Activated CD8-positive, alpha-beta memory T cell treated with anti-CD3 and anti-CD28 coated beads for 24 hours (primary cell): ENCODE measurements at places on chromosomes 1 and 21.

- peak; percentile 89 for DNase-seq
These were observed 20.9 kb upstream of the NCMAP start for GRCh38 chr1:24535021-24535424.

DNA sequence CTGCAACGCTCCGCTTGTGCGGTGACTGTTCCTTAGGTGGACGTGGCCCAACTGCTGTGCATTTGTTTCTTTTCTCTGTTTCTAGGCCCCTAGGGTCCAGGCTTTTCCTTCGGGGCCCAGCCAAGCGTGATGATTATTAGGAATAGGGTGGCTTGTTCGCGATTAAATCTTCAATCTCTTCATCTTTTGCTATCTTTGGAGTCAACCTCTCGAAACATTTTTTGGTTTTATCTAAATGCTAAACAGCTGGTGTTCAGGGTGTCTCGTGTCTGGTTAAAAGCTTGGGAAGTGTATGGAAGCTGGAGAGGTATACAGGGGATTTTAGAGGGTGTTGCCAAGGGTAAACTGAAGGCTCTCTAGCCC lies 844 bp upstream of the PLD5 start:
- DNase-seq: no peak

GRCh38 chr1:110607536-110608230 lies 1.5 kb upstream of the KCNA2 start:
- DNase-seq: peak; percentile 67

- no peak for DNase-seq
These were observed 41.4 kb downstream of the ACOT7 start for GRCh38 chr1:6352138-6352563.

DNA sequence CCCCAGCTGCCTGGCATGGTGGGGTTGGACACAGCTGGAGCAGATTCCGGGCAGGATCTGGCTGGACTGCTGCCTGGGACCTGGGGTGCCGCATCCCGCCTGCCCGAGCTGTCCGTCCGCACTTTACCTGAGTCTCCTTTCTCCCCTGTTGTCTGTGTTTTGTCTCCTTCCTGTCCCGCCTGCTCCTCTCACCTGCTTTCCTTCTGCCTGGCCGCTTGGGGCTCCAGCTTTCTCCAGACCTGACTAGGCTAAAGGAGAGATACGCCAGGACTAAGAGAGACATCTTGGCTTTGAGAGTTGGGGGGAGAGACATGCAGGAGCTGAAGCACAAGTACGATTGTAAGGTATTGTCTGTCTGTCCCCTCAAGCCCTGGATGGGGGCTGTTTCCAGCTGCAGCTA lies 73.3 kb downstream of the ARHGEF10L start:
- no peak for DNase-seq

DNA sequence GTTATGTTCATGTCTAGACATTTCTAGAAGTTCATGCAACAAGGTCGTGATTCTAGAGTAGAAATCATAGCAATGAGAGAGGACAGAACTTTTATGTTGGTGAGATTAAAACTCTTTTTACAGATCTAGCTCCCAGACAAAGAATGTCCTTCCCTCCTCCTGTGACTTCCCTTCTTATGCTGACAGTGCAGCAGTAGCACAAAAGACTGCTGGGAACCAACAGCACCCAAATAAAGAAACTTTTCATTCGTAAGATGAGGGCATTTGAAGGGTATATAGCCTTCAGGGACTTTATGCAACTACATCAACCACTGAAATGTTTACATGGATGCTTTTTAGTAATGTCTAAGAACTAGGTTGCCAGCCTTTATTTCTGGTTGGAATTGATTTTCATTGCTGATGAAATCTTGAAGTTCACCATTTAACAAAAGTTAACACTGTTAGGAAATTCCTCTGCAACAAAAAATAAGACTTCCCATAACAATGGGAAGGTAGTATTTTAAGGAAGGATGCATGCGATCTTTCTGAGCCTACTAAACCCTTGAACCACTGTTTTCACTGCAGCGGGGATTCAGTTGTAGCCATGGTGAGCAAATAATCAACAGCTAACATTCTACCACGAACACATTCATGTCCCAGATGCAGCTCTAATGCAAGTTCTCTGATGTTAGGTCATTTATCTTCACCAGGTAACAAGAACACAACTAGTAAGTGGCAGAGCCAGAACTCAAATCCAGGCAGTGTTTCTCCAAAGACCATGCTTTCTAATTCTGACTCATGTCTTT lies 672.8 kb downstream of the PTPRC start:
- no peak for DNase-seq

GRCh38 chr1:193807208-193807607 lies 620.8 kb upstream of the B3GALT2 start:
- no peak for DNase-seq
